Karpas-422 (cell line): ENCODE measurements at places on chromosomes 7 and 10. TPM values are rescaled to one million over a fixed set of nuclear protein-coding genes. Genes with fewer than 3 reads are reported as not detected.

DNA sequence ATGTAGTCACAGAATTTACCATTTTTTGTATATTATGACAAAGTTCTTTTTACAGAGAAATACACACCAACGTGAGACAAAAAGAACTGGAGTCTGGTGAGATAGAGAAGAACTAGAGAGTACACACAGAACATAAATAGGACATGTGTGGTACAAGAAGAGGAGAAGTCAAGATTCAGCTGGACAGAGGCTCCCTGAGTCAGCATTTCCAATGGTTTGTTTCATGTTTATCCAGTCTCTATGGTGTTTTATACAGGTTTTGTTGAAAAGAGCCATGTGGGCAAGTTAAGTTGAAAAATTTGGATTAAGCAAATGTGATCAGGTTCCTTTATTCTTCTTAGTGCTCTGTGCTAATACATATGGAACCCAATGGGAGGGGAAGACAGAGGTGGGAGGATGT, 105.5 kb upstream of the AKR1E2 start:
- no peak overlapping the region for H3K4me3 ChIP-seq
- H3K27me3 ChIP-seq: no peaks in the 10 kb centered on the region
- no peaks in the 10 kb centered on the region for H3K36me3 ChIP-seq
- no peak for DNase-seq
- H3K4me1 ChIP-seq: no peaks in the 10 kb centered on the region

Gene LRRC18
- total RNA-seq: 3.4 TPM in 1 of 2 replicates, not detected in the other

Gene PAPOLB
- not detected in 2 replicates for total RNA-seq

DNA sequence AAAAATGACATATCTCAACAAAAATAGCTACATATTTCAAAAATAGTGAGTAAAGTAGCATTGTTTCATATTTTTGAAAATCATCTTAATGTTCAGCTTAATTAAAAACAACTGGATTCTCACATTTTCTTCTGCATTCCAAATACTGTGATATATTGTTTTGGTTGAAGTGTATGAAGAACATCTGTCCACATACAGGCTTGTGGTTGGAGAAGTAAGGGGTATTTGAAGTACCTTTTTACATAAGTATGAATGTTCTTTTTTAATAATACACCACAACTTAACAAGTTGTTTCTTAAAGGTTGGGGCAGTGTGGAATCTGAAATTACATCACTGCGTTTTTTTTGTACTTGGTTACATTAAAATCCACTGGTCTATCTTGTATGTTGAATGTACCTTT, 442.5 kb downstream of the KIF20B start:
- no peaks in the 10 kb centered on the region for H3K4me1 ChIP-seq
- no peaks in the 10 kb centered on the region for H3K27me3 ChIP-seq
- no peak for DNase-seq

Gene KCNH2
- 0.11 and 0.22 TPM in 2 replicates for total RNA-seq

GRCh38 chr7:125147047-125147446, 217.4 kb upstream of the POT1 start:
- H3K4me3 ChIP-seq: no peak overlapping the region
- H3K36me3 ChIP-seq: no peaks in the 10 kb centered on the region
- H3K27ac ChIP-seq: no peak overlapping the region
- H3K4me1 ChIP-seq: no peaks in the 10 kb centered on the region
- DNase-seq: no peak
- no peaks in the 10 kb centered on the region for H3K27me3 ChIP-seq

Gene TRPV5
- total RNA-seq: not detected in 2 replicates

Gene KAZALD1
- total RNA-seq: 21.5 and 50.1 TPM in 2 replicates

GRCh38 chr10:17915181-17915580, 36.5 kb upstream of the SLC39A12 start:
- no peaks in the 10 kb centered on the region for H3K4me1 ChIP-seq
- no peaks in the 10 kb centered on the region for H3K27me3 ChIP-seq
- H3K4me3 ChIP-seq: no peak overlapping the region
- no peak for DNase-seq

- no peak overlapping the region for H3K27ac ChIP-seq
- H3K36me3 ChIP-seq: no peaks in the 10 kb centered on the region
- DNase-seq: no peak
- H3K4me1 ChIP-seq: no peaks in the 10 kb centered on the region
- no peak overlapping the region for H3K4me3 ChIP-seq
These were observed 70.5 kb downstream of the KLF6 start for GRCh38 chr10:3714531-3714930.

DNA sequence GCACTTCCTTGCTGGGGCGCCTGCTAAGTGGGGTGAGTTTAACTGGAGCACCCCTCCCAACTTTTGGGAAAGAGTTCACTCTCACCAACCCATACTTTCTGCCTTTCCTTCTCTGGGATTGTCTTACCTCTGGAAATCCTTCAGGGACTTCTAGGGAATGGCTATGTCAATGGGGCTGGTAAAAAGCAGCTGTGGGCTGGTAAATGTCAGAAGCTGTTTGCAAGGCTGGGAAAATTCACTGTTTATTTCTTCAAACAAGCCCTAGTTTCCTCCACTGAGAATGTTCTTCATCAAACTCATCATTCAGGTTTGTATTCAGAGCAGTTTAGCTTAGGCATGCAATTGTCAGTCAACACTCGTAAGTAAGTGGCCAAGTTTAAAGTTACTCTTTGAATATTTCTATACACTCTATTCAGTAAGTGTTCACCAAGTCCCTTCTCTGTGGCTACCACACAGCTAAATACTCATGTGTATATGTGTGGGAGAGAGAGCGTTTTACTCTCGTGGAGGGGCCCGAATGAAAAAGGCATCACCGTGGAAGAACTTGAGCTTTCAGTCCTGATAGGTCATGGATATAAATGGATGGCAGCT, 654.8 kb downstream of the LRMDA start:
- no peak overlapping the region for H3K4me3 ChIP-seq
- no peak for DNase-seq
- H3K27me3 ChIP-seq: no peaks in the 10 kb centered on the region
- no peak overlapping the region for H3K27ac ChIP-seq
- no peaks in the 10 kb centered on the region for H3K4me1 ChIP-seq

DNA sequence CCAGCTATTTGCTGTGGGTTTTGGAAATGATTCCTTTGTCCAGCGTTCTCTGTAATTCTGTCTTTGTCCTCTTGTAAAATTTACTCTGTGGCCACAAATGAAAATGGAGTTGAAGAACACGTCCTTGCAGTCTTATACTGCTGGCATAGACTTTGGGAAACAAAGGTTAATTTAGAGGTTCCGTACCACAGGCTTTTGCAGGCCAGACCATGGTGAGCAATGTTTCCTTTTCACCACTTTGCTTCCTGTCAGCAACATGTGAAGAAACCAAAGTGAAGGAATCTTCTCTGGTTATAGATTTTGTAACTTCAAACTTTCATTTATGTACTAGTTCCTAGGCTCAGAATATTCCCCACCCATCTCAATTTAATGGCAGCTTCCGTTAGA, 488.5 kb downstream of the MDFIC start:
- no peaks in the 10 kb centered on the region for H3K27me3 ChIP-seq
- H3K36me3 ChIP-seq: no peaks in the 10 kb centered on the region
- no peak for DNase-seq
- H3K4me1 ChIP-seq: peaks cover 6% of the 10 kb centered on the region

DNA sequence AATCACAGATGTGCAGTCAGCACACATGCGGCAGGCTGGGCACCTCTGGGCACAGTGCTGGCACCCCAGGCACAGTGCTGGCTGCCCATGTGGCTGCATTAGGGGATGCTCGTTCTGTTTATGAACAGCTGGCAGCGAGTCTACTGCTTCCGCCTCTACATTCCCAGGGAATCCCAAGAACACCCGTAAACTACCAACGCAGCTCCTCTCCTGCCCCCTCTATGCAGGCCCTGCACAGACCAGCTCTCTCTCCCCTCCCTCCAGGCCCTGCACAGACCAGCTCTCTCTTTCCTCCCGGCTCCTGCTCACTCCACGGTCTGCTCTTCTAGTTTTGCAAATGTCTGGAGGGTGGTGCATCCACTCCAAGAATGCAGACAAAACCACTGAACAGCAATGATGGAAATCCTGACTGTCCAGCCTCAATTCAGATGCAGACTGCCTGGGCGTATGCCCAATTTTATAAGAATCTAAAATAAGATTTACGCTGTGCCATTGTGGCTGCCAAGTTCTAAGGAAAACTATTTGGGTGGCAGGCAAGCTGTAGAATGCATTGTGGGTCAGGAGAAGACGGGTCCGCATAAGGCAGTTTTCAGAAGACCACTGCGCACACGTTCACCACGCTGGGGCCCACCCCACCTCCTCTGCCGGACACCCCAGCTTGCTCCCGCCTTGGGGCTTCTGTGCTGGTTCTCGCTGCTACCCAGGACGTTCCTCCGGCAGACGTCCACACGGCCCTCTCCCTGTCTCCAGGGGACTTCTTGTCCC, 234.6 kb downstream of the ZMYND11 start:
- no peaks in the 10 kb centered on the region for H3K36me3 ChIP-seq
- no peak for DNase-seq
- no peaks in the 10 kb centered on the region for H3K27me3 ChIP-seq
- H3K4me3 ChIP-seq: no peak overlapping the region

Gene LRIT1
- not detected in 2 replicates for total RNA-seq

DNA sequence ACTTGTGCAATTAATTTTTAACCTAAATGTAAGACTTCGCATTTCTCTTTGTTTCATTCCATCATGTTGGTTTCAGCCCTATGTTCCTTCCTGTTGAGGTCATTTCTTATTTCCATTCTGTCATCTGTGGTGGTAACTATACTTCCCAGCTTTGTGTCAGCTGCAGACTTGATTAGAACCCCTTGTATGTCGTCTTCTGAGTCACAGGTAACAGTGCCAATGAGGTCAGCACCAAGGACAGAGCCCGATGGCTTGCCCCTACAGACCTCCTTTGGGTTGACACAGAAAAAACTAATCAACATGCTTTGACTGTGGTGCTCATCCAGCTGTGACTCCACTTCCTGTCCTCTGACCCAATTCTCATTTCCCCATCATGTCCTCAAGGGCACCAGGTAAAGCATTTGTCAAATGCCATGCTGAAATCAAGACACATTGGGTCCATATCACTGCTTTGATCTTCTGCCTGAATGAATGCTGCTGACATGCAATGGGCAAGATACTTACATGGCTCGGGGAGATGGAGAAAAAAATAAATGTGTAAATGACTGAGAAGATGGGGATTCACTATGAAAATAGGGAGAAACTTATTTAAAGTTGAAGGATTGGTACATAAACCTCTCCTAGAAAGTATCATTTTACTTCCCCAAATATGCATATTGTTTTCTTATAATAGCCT, 25.6 kb upstream of the CRTAC1 start:
- H3K36me3 ChIP-seq: no peaks in the 10 kb centered on the region
- peak; percentile 58 for DNase-seq
- H3K27ac ChIP-seq: no peak overlapping the region

DNA sequence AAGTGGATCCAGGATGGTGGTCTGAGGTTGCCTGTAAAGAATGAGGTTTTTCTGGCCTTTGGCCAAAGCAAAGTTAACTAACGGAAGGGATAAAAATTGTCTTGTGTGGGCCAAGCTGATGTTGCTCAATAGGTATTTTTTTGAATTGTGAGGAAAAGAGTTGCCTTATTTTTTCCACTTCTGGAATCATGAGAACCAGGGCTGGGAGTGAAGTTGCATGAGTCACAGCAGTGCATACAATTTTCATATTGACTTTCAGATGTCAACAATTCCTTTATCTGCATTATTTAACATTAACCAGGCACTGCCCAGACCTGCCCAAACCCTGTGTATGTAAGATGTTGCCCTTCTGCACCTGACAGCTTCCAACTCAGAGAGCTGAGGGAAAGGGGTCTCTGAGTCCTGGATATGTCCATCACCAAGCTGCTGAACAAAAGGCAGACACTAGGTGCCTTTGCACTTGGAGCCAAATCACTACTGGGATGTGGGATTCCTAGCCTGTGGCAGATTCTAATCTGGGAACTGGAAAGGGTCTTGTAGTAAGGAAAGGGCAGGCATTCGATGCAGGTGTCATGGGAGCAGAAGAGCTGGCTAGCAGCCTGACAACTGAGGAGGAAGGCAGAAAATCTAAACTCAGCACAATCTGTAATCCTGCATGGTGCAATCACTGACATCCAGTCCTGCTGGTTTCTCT, 52.3 kb upstream of the SLC35B4 start:
- H3K27me3 ChIP-seq: no peaks in the 10 kb centered on the region
- no peak overlapping the region for H3K27ac ChIP-seq
- DNase-seq: no peak
- no peaks in the 10 kb centered on the region for H3K36me3 ChIP-seq

Gene MALRD1
- total RNA-seq: not detected in 2 replicates

- H3K36me3 ChIP-seq: no peaks in the 10 kb centered on the region
- no peaks in the 10 kb centered on the region for H3K27me3 ChIP-seq
- H3K4me1 ChIP-seq: no peaks in the 10 kb centered on the region
- H3K27ac ChIP-seq: no peak overlapping the region
- H3K4me3 ChIP-seq: no peak overlapping the region
These were observed 13.9 kb downstream of the NAPEPLD start for GRCh38 chr7:103134836-103135554.

GRCh38 chr7:39827571-39827970, 122.5 kb upstream of the CDK13 start:
- no peak for DNase-seq
- no peak overlapping the region for H3K27ac ChIP-seq
- H3K4me1 ChIP-seq: peaks cover 6% of the 10 kb centered on the region; the same call in 1 of the 2 replicates

- no peak overlapping the region for H3K4me3 ChIP-seq
- no peaks in the 10 kb centered on the region for H3K36me3 ChIP-seq
- no peak for DNase-seq
- no peak overlapping the region for H3K27ac ChIP-seq
- peaks cover 23% of the 10 kb centered on the region for H3K4me1 ChIP-seq
- H3K27me3 ChIP-seq: no peaks in the 10 kb centered on the region
These were observed 2.5 kb upstream of the TNRC18 start for GRCh38 chr7:5426226-5426475.

GRCh38 chr10:76211691-76212090, 780.3 kb downstream of the LRMDA start:
- H3K4me1 ChIP-seq: no peaks in the 10 kb centered on the region
- DNase-seq: no peak
- no peak overlapping the region for H3K27ac ChIP-seq
- H3K27me3 ChIP-seq: no peaks in the 10 kb centered on the region
- H3K36me3 ChIP-seq: no peaks in the 10 kb centered on the region
